ENCODE measurements at places on chromosomes 2 and 18. TPM values are rescaled to one million over a fixed set of nuclear protein-coding genes. Genes with fewer than 3 reads are reported as not detected.

- no peaks in the 10 kb centered on the region for H3K36me3 ChIP-seq
- no peaks in the 10 kb centered on the region for H3K4me1 ChIP-seq
- H3K4me3 ChIP-seq, result no peak overlapping the region
- H3K27me3 ChIP-seq, result peaks cover 12% of the 10 kb centered on the region
Measured at GRCh38 chr18:12531749-12532148, 124.0 kb downstream of the PRELID3A start.

DNA sequence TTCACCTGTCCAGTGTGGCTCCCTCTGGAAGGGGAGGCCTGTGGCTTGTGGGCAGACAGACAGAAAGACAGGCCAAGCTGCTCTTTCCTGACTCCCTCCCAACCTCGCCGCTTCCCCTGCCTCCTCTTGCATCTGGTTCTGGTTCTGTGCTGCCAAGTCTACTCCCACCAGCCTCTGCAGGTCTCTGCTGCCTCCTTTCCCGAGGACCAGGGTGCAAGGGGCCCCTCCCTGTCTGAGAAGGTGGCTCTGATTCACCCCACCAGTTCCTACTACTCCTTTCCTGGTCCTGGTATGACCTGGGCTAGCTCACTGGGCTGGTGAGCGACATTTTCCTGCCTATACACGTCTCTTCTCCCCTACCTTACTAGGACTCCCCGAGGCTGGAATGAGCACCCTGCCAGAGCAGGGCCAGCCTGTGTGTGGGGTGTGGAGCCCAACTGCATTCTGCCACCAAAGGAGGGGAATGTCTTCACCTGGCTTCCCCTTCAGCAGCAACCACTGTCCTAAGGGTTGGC lies 238.5 kb downstream of the CELF4 start:
- DNase-seq, result no peak
- H3K36me3 ChIP-seq, result no peaks in the 10 kb centered on the region
- H3K27me3 ChIP-seq, result no peaks in the 10 kb centered on the region
- H3K27ac ChIP-seq, result no peak overlapping the region

GRCh38 chr2:12083713-12084419 lies 337.4 kb downstream of the LPIN1 start:
- H3K27ac ChIP-seq, result no peak overlapping the region
- no peaks in the 10 kb centered on the region for H3K36me3 ChIP-seq
- no peak for DNase-seq
- H3K4me1 ChIP-seq, result no peaks in the 10 kb centered on the region
- H3K4me3 ChIP-seq, result no peak overlapping the region
- H3K27me3 ChIP-seq, result peaks cover 11% of the 10 kb centered on the region

- H3K4me1 ChIP-seq, result no peaks in the 10 kb centered on the region
- no peaks in the 10 kb centered on the region for H3K36me3 ChIP-seq
- no peak overlapping the region for H3K4me3 ChIP-seq
- no peaks in the 10 kb centered on the region for H3K27me3 ChIP-seq
Measured at GRCh38 chr2:60140185-60140584, 413.3 kb downstream of the BCL11A start.

Gene IL1F10
- not detected for total RNA-seq

Gene RESP18
- total RNA-seq, result not detected

Gene CIB4
- total RNA-seq, result not detected

Gene DCDC2C
- total RNA-seq, result not detected

Gene REG3A
- not detected for total RNA-seq

Gene RASGRP3
- total RNA-seq, result 2.5 TPM
